ENCODE measurements at places on chromosomes 6 and 20.
A peak's percentile ranks its signal among the peaks of the same experiment; 100 is the strongest.

GRCh38 chr20:8132484-8133309 is 631 bp downstream of the PLCB1 start:
- no peak for DNase-seq

DNA sequence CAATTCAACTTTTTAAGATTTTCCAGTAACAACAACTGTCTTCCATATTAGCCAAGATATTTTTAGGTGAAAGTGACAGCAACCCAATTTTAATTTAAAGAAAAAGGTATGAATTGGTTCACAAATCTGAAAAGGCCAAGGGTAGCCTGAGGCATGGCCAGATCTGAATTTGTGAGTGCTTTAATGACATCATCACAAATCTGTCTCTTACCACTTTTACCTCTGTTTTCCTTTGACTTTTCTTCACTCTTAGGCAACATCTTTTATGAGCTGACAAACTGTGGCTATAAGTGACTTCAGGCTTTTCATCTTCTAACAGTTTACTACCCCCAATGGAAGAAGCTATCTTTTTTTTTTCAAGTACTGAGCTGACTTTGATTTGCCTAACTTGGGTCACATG is 44.5 kb upstream of the PKIB start:
- no peak for DNase-seq

- DNase-seq: peak; percentile 29
Observed at GRCh38 chr6:43455531-43456428, at the start of gene DLK2. TSS of gene DLK2 (minus strand) at chr6:43455548. CDS start at chr6:43454825, 723 bp downstream.

DNA sequence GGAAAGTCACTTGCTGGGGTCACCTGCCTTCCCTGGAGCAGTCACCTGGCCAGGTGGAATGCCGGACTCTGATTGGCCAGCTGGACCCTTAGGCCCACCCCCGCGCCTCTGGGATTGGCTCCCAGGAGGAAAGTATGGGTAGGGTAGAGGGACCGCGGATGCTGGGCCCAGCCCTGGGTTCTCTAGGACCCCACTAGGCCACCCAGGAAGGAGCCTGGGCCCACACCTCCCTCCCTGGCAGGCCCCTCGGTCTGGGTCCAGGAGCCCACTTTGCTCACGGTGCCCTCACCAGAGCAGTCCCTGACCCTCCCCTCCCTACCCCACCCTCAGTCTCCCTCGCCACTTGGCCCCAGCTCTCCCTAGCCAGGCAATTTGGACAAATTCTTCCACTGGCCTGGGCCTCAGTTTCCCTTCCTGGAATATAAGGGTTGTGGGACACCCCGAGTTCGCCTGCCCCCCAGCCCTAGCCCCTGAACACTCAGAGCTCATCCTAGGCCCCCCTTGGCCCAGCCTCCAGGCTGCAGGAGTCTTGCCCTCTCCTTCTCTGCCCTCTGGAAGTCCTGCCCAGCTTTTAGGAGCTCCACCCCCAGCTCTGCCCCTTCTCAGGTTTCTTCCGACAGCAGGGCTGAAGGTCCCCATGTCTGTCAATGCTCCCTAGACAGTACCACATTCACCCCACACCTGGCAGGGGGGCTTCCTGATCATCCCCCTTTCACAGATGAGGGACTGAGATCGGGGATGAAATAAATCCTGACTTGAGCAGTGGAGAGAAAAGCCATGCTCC is 299.6 kb downstream of the TAF4 start:
- DNase-seq: no peak

Data from activated CD8-positive, alpha-beta memory T cell treated with anti-CD3 and anti-CD28 coated beads for 1 hour (primary cell).